Psoas muscle (tissue), 8 donors: ENCODE measurements at places on chromosomes 5 and 9.

DNA sequence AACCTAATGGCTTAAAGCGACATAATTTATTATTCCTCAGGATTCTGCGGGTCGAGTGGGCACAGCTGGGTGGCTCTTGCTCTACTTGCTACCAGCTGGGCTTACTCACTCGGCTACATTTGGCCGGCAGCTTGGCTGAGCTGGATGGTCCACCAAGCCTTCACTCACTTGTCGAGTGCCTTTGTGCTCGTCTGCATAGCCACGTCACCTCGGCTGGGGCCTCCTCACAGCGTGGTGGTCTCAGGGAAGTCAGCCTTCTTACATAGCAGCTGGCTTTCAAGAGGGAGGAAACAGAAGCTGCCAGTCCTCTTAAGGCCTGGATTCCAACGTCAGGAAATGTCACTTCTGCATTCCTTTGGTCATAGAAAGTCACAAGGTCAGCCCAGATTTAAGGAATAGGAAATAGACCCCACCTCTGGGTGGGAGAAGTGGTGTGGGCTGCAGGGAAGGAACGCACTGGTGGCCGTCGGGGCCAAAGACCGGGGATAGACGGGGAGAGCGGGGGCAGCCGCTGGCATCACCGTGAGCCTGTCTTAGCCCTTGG lies 75.1 kb upstream of the RUFY1 start:
- no peak for DNase-seq

DNA sequence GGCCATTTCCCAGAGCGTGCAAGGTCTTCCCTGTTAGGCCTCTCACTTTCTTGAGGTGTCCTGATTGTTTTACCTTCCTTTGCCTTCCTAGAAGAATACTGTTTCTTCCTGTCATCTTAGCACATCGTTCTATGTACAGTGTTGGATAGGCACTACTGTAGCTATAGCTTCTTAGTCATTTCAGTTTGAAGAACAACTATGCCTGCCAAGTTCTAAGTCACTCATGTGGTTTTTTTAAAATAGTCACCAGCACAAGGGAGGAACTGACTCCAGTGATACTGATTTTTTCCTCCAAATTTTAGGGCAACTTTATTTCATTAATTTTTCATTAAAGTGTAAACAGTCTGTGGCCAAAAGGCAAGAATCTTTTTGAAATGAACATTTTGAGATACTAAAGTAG lies 122.4 kb upstream of the NR5A1 start:
- no peak for DNase-seq

DNA sequence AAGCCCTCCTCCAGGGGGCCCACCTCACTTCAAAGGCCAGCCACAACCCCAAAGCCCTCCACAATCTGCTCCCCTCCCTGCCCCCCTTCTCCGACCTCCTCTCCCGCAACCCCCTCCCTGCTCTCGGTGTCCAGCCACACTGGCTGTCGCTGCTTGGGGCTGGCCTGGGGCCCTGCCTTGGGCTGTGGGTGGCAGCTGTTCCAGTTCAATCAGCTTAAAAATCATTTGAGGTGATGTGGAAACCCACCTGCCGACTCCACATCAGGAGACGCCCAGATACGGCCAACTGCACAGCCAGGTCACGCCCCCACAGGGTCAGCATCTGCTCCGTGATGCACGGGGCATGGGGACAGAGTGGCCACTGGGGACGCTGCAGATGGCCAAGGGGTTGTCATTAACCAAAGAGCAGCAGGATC lies 107.0 kb upstream of the MVB12B start:
- DNase-seq: no peak

- DNase-seq: no peak
Measured at GRCh38 chr5:169067751-169068173, 233.2 kb downstream of the SLIT3 start.

DNA sequence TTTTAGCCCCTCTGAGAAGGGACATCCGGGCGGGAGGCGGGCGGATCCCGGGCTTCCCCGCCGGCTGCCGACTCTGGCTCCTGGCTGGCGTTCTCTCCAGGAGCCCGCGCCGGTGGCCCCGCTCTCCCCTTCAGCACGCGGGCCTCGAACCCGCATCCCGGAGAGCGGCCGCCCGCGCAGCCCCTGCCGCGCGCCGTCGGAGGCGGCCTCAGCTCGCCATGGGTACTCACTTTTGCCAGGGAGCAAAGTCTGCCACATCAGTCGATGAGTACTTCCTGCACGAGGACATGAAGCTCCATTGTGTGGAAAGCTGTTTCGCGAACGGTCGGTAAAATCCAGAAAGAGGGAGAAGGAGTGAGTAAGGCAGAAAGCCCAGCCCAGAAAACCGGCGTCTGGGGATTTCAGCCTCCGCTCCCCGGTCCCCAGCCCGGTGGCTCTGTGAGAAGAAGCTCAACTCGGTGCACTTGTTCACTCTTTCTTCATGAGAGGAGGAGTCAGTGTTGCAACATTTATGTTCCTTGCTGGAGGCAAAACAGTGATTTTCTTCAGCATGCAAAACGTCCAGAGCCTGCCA lies at the start of gene PRLR:
TSS of gene PRLR (minus strand) at position 450 of the 574 bp plus-strand sequence. CDS start 140,867 bp downstream, outside the sequence.
- DNase-seq: peak; percentile 76

GRCh38 chr5:133469252-133469651 lies 143.1 kb downstream of the FSTL4 start:
- DNase-seq: no peak
